LHCN-M2 (cell line): ENCODE measurements at places on chromosomes 7 and 10. TPM values are rescaled to one million over a fixed set of nuclear protein-coding genes. Genes with fewer than 3 reads are reported as not detected.

Gene SLC26A5
- not detected in 2 replicates for total RNA-seq

Gene EXOSC1
- 34.4 and 38.3 TPM in 2 replicates for total RNA-seq

- DNase-seq = no peak
Observed at GRCh38 chr7:111409714-111410422, 152.4 kb downstream of the IMMP2L start.

DNA sequence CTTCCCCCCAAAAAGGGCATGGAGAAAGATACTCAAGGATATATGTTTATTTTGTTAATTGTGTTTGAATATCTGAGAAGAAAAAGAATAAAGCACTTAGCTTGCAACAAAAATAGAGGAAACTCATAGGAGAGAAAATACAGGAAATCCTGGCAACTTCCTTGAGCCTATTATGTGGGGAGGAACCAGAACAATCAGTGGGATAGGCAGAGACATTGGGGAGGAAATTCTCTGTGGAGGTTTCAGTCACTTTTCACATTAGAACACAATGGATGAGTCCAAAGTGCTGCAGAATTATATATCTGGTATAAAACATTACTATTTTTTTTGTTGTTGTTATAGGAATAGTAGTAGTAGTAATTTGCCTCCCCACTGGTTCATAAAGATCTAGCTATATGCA lies 240.1 kb downstream of the THSD7A start:
- DNase-seq = no peak

Gene LIPK
- total RNA-seq = 0.17 TPM in 1 of 2 replicates, not detected in the other

- DNase-seq = no peak
Observed at GRCh38 chr10:108598320-108598695, 1325.0 kb downstream of the XPNPEP1 start.

DNA sequence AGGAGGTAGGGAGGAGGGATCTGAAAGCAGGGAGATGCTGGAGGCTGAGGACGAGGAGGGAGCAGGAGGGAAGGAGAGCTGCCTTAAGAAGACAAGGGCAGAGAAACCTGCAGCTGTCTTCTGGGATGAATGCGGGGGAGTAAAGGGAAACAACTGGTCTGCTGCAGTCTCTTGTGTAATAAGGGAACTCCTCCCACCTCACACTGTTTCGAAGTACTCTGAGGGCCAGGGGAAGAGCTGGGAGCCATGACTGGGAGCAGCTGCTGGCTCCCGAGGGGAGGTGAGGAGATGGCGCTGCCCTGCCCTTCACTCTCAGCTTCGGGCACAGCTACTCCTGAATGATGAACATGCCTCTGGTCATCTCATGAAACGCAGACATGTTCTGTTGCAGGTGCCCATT lies 65.1 kb downstream of the CLEC2L start:
- peak; percentile 99 for DNase-seq

Gene ELOVL3
- total RNA-seq = 4.9 and 6.4 TPM in 2 replicates

DNA sequence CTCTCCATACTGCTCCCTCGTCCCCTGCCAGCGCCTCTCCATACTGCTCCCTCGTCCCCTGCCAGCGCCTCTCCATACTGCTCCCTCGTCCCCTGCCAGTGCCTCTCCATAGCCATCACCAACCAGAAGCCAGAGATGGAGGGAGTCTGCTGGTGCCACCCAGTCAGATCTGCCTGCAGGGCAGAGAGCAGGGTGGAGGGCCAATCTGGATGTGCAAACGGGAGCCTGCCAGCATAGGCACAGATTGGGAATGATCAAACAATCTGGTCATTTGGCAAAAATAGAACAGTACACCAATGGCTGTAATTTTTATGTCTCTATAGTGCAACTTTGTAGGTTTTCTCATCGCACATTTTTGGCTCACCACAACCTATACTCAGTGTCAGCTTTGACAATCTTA lies 76.9 kb upstream of the LRRC4 start:
- DNase-seq = no peak

Gene BLNK
- not detected in 2 replicates for total RNA-seq

GRCh38 chr10:103619424-103620351 lies 126.2 kb downstream of the NEURL1 start:
- DNase-seq = no peak

GRCh38 chr10:24723788-24724380 lies at the start of gene ARHGAP21:
Gene ARHGAP21, minus strand, starts transcription at chr10:24723887. Its CDS starts 1,988 bp downstream, at chr10:24721899.
- DNase-seq = peak; percentile 79

Gene VAX1
- total RNA-seq = not detected in 2 replicates

GRCh38 chr10:95831515-95831914 lies 75.6 kb downstream of the ENTPD1 start:
- no peak for DNase-seq

Gene HECTD2
- 20.6 and 21.4 TPM in 2 replicates for total RNA-seq

Gene CYP2C9
- not detected in 2 replicates for total RNA-seq

DNA sequence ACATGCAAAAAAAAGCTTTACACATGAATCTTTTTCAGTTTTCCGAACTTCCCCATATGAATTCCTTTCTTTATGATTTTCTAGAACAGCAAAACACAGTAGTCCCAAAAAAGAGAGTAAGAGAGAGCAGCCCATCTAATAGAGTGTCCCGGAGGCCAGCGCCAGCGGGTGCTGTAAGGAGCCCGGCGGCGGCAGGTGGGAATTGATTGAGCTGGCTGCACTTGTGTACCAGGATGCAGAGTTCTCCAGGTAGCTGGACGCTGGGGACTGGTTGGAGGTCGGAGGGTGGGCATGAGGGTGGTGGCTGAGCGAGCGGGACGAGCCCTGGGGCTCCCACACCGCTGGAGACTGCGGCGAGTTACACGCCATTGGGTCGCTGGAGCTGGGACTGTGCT lies 4.0 kb downstream of the DLX5 start:
- no peak for DNase-seq

DNA sequence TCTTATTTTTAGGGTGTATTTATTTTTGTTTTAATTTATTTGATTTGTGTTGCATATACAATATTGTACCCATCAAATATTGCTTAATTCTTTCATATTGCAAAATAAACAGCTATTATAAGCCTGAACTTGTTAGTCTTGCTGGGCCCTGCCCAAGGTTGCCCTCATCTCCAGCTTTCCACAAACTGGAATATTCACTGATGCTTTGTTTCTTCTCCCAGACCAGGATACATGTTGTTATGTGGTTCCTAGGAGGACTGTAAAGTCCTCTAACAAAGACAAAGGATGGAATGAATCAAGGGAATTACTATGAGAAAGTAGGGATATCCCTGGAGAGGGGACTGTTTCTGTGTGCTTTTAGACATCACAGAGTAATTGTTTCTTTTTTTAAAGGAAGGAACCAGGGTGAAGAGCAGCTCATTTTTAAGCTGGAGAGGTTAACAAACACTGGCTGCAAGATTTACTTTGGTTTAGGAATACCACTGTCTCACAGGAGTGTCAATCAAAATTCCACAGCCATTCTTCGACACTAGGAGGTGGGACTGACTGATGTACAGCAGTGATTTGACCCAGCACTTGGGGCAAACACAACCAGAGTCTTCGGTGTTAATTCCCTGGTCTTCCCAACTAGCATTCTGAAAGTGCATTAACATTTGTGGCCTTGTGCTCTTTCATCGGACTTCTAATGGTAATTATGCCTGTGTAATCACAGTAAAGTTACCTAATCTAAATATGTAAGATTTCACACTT lies 14.8 kb upstream of the CD36 start:
- DNase-seq = no peak

DNA sequence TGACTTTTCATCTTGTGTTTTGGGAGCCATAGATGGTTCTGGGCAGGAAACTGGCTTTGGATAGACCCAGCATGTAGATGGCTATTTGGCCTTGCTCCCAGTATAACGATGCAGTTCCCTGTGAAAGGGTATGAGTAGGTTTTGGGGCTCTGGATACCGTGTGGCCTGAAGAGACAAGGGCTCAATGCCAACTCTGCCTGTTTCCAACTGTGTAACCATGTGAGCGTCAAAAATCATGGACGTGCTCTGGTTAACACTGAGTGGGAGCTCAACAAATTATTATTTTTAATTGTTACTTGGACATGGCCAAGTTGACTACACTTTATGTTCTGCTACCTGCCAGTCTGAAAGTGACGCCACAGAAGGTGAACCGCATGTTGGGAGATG lies 41.8 kb downstream of the EGFR start:
- DNase-seq = no peak

Gene PNLIPRP1
- total RNA-seq = not detected in 2 replicates

GRCh38 chr7:99621271-99621670 lies 4.5 kb downstream of the ZSCAN25 start:
- no peak for DNase-seq

Gene SVOPL
- total RNA-seq = not detected in 2 replicates

Gene TEX36
- not detected in 2 replicates for total RNA-seq

DNA sequence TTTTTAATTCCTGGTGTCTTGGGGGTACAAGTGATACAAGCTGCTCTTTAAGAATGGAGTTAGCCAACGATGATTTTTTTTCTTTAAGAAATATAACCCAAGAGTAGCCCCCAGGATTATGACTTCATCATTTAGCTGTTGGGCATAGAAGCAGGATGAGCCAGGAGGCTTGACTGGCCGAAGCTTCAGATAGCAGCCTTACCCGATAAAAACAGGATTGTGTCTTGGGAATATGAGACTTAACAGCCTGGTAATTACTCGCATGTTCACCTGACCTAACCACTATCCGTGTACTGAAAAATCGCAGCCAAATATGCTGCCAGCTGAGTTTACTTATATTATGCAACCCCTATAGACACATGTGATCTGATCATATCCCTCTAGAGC lies 346.0 kb upstream of the BMPER start:
- DNase-seq = no peak

Gene PRLHR
- not detected in 2 replicates for total RNA-seq

DNA sequence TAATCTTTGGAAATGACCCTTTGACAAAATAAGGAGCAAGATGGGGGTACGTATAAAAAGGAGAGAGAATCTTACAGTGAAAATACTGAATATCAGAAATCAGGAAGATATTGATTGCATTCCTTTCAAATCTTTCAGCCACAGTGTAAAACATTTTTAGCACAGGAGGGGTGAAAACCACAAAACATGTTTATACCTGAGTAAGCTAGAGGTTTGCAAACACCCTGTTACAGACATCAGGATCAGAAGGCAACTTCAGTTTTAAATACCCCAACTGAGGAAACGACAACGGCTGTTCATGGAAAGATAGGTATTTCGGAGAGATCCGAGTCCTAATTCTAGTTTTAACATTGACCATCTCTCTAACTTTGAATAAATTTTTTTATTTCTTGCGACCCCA lies 69.1 kb upstream of the ITGB1 start:
- DNase-seq = no peak

GRCh38 chr7:25763463-25763860 lies 388.5 kb upstream of the NFE2L3 start:
- no peak for DNase-seq

Gene FAM13C
- 19.0 and 20.4 TPM in 2 replicates for total RNA-seq

Gene KCNMA1
- total RNA-seq = 27.4 and 28.6 TPM in 2 replicates

DNA sequence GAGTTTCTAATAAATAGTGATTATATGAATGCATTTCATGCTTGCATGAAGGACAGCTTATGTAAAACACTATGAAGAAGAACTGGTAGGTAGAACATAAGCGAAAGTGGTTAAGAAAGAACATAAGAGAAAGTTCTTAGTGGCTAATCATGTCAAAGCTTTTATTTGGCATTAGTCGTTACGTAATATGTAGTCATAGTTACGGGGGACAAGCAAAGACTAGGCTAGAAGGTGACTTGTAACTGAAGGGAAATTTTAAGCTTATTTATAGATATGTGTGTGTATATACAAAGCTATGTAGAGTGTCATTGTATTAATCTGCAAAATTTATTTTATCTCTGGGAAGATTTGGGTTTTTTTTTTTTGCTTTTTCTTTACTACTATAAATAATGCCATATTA lies 36.9 kb downstream of the CAPZA2 start:
- peak; percentile 28 for DNase-seq

Gene ATG9B
- total RNA-seq = 0.06 TPM in 2 replicates

GRCh38 chr10:106705681-106706100 lies 458.8 kb downstream of the SORCS1 start:
- peak; percentile 2 for DNase-seq
